Right hindlimb (tissue), 1 donor: ENCODE measurements at places on chromosomes 2 and 18.
A peak's percentile ranks its signal among the peaks of the same experiment; 100 is the strongest.

- no peak for DNase-seq
Measured at GRCh38 chr2:11502740-11503292, 31.0 kb upstream of the GREB1 start.

DNA sequence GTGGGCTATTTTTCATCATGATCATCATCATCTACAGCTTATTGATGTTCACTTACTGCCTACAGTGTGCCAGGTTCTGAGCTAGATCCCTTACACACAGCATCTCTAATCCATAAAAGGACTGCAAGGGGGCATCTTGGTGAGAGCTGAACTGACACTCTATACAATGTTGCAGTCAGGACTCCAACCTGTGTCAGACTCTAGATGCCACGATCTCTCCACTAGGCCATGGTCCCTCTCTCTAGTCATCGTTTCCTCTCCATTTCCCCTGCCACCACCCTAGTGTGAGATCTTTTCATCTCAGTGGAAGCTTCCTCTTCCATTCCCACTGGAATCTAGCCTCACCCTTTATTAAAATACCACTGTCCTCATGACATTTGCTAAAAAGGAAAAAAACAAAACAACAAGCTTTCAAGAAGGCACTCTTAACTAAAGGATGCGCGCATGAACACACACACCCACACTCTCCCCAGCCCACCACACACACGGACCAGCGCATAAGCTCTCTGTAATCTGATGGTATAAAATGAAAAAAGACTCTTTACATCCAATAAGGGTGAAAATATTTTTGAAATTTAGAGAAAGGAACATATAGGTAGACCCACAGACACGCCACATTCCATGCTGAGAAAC is 93.4 kb upstream of the THOC1 start:
- DNase-seq = no peak

GRCh38 chr18:37502036-37502435 is 63.6 kb downstream of the CELF4 start:
- peak; percentile 81 for DNase-seq

- DNase-seq = no peak
Measured at GRCh38 chr18:46877329-46877987, 39.8 kb downstream of the PIAS2 start.

- no peak for DNase-seq
Measured at GRCh38 chr18:68735483-68736343, 20.8 kb upstream of the TMX3 start.

- peak; percentile 29 for DNase-seq
Measured at GRCh38 chr2:52884761-52885352, 882.7 kb upstream of the CHAC2 start.

DNA sequence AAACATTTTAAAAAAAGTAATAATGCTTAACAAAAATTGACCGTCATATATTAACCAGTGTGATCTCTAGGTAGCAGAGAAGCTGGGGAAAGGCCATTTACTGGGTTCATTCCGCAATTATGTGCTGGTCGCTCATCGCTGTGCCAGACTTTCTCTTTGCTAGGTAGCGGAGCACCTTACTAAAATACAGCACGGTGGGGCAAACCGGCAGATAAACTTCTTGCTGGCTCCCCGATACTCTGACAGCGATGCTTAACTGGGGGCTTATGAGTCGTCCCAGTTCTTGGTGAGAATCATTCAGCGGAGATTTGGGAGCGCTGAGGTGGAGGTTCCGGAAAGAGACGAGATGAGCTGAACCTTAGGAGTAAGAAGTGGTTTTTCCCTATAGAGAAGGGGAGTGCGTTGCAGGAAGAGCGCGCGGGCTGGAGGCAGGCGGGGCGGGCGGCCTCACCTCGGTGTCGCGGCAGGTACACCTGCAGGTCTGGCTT is 605 bp downstream of the C2orf68 start:
- DNase-seq = no peak

- no peak for DNase-seq
Measured at GRCh38 chr18:23585007-23585871, 1.1 kb downstream of the NPC1 start.

DNA sequence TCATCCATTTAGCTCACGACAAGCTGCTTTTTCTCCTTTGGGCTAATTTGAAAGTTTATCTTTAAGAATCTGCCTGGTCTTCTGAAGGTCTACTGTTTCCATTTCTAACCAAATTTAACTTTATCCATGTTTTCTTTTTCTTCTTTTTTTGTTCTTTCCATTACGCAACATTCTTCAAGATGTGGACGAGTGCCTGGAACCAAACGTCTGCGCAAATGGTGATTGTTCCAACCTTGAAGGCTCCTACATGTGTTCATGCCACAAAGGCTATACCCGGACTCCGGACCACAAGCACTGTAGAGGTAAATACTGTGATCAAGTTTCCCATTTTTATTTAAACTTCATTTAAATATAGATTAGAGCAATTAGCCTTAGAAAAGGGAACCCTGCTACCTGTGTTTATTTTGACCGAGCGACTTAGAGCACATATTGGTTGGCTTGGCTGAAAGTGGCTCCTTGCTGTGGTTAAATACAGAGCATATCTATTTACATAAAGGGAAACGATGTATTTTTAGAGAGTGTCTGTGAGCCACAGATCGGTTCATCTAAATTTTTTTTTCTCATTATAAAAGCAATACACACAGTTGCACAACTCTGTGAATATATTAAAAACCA is 183.4 kb upstream of the RASGRP3 start:
- DNase-seq = no peak

- peak; percentile 91 for DNase-seq
Measured at GRCh38 chr2:238285653-238286082, 2.7 kb downstream of the PER2 start.

DNA sequence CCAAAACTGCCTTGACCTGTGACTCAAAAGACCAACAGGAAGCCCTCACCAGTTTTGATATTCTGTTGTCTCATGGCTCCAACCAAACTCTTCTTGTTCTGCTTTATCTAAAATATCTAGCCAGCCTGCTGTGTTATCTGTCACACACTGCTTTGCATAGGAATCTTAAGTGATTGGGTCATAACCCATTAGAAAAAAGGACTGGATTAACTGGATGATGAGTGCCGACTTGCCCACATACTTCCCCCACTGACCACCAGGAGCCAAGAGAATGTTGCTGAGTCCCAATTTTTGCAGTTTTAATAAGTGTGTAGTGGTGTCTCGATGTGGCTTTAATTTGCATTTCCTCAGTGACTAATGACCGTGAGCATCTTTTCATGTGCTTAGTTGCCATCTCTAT is 6.5 kb downstream of the MOGAT1 start:
- no peak for DNase-seq

GRCh38 chr2:232871418-232871834 is 1.4 kb downstream of the SNORC start:
- DNase-seq = no peak

DNA sequence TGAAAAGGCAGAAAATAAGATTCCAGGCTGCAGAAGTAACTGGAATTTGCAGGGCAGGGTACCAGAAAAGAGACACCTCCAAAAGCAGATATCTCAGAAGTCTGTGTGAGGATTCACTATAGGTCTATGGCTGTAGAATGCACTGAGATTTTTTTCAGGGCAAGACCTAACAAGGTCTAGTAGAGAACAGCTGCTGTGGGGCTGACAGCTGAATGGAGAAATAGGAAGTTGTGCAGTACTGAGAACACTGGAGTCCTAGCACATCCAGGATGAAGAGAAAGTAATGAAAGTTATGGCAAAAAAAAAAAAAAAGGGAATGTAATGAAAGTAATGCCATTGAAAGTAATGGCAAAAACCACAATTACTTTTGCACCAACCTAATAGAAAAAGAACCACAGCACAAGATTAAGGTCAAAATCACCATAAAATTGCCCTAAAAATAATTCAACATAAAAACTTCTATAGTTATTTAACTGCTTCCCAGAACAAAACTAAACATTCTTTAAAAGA is 57.3 kb downstream of the CPO start:
- no peak for DNase-seq

- DNase-seq = no peak
Measured at GRCh38 chr18:568731-569130, 11.4 kb upstream of the CETN1 start.

- no peak for DNase-seq
Measured at GRCh38 chr2:56754627-56755026, 570.8 kb downstream of the CCDC85A start.
